ENCODE measurements at places on chromosomes 5 and 9.

DNA sequence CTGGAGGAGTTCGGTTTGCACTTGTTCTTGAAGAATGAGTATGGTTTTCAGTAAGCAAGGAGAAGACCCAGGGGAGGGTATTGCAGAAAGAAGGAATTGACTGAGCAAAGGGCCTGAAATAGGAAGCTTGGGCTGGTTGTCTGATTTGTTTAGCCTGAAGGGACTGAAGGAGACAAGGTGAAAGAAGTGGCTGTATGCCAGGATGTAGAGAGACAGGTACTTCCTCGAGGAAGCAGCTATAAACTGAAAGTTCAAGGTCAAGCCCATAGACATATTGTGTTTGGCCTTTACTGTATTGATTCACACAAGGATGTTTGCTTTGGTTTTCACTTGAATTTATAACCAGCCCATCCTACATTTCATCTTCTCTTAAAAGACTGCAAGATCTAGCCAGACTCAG is 183.1 kb downstream of the PALM2AKAP2 start:
- DNase-seq: no peak

GRCh38 chr5:63255594-63255993 is 677.0 kb downstream of the LRRC70 start:
- no peak for DNase-seq

GRCh38 chr9:109478665-109479380 is 19.3 kb downstream of the PTPN3 start:
- no peak for DNase-seq

GRCh38 chr5:173530547-173530946 is 85.9 kb downstream of the BOD1 start:
- DNase-seq: no peak

DNA sequence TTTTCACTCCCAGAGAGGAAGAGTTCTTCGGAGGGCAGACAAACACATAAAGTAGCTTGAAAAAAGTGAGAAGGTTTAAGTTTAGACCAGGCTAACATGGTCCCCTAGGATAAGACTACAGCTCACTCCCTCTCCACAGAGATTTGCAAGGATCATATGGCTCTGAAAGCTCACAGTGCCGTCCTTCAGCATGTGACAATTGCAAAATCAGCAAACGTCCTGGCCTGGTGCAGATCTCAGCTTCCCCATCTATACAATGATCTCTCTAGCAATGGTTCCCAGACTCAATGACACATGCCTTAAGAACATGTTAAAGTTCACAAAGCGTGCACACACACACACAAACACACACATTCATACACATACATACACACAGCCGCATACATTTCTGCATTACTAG is 327.6 kb downstream of the ACTL7B start:
- DNase-seq: no peak
